ENCODE measurements at places on chromosomes 1 and 21. TPM values are rescaled to one million over a fixed set of nuclear protein-coding genes. Genes with fewer than 3 reads are reported as not detected.

RAB13 gene
- total RNA-seq: 90.9 TPM

OLFML2B gene
- 5.8 TPM for total RNA-seq

CHI3L2 gene
- not detected for total RNA-seq

GLMN gene
- total RNA-seq: 24.8 TPM

TMEM82 gene
- not detected for total RNA-seq

TMEM50A gene
- total RNA-seq: 69.2 TPM

IL23R gene
- total RNA-seq: not detected

DPM3 gene
- 80.0 TPM for total RNA-seq

- no peaks in the 10 kb centered on the region for H3K36me3 ChIP-seq
- no peak overlapping the region for H3K4me3 ChIP-seq
- no peak overlapping the region for H3K27ac ChIP-seq
- DNase-seq: no peak
Measured at GRCh38 chr1:70675737-70676156, 264.7 kb downstream of the CTH start.

GRCh38 chr1:193927550-193927949 is 741.1 kb upstream of the B3GALT2 start:
- H3K4me3 ChIP-seq: no peak overlapping the region
- H3K27me3 ChIP-seq: no peaks in the 10 kb centered on the region

DNA sequence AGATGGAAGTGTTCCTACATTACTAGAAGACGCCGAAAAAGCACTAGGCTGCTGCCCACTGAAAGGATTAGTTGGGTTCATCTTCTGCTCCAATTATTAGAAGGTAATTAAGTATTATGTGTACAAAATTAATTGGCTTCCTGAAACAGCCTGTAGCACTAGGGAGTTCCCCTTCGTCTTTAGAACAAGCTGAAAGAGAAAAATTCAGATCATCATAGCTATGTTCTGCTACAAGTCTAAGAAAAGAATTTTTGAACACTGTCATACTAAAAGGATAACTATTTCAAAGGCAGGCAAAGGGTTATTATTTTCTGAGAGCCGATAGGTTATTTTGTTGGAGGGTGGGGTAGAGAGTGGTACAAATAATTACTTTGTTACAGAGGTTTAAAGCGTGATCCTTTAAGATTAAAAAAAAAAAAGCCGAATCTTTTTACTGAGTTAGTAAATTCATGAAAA is at the start of gene MCM3AP:
Gene MCM3AP (minus strand): TSS at position 406 of the 456 bp plus-strand sequence. CDS start 325 bp downstream, at position 81.
- peak within 1 kb of the TSS; percentile 92 for H3K4me3 ChIP-seq
- no peaks in the 10 kb centered on the region for H3K27me3 ChIP-seq
- H3K27ac ChIP-seq: peak within 1 kb of the TSS; percentile 89
- peaks cover 18% of the 10 kb centered on the region for H3K36me3 ChIP-seq

DNA sequence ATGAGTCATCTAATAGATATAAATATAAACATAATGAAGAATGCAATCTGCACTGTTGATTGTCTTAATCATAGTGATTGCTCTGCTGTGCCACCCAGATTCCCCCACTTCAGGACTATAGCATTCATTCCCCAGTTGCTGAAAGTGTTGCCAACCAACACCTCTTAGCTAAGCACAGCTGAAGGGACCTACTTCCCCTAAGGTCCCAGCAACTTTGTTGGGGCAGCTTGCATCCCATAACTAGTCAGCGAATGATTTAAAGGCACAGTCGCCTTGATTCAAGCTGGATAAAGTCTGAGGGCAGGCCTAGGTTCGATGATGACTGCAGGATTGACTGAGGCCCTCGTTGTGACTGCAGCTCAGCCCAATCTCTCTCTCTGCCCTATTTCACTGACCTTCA is 14.3 kb upstream of the RGS1 start:
- H3K27ac ChIP-seq: no peak overlapping the region
- no peaks in the 10 kb centered on the region for H3K36me3 ChIP-seq
- peaks cover 9% of the 10 kb centered on the region for H3K4me1 ChIP-seq
- H3K4me3 ChIP-seq: no peak overlapping the region
- no peaks in the 10 kb centered on the region for H3K27me3 ChIP-seq

GRCh38 chr1:60969971-60970509 is 112.3 kb upstream of the NFIA start:
- peaks cover 22% of the 10 kb centered on the region for H3K27me3 ChIP-seq
- peak overlapping the region; percentile 86 for H3K27ac ChIP-seq
- no peak for DNase-seq
- peaks cover 41% of the 10 kb centered on the region for H3K4me1 ChIP-seq
- H3K4me3 ChIP-seq: peak overlapping the region; percentile 60

- H3K27me3 ChIP-seq: no peaks in the 10 kb centered on the region
- H3K27ac ChIP-seq: no peak overlapping the region
- H3K4me3 ChIP-seq: no peak overlapping the region
- peaks cover 8% of the 10 kb centered on the region for H3K4me1 ChIP-seq
Measured at GRCh38 chr1:174964261-174964971, 35.3 kb upstream of the CACYBP start.

DNA sequence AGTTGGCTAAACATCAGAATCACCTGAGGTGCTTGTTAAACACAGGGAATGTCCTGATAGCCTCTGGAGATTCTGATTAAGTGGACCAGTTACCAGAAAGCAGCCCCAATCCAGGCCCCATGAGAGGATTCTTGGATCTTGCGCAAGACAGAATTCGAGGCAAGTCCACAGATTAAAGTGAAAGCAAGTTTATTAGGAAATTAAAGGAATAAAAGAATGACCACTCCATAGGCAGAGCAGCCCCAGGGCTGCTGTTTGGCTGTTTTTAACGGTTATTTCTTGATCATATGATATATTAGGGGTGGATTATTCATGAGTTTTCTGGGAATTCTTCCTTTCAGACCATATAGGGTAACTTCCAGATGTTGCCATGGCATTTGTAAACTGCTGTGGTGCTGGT is 176.2 kb downstream of the ROR1 start:
- no peaks in the 10 kb centered on the region for H3K27me3 ChIP-seq
- no peak overlapping the region for H3K27ac ChIP-seq
- no peak overlapping the region for H3K4me3 ChIP-seq
- peaks cover 8% of the 10 kb centered on the region for H3K36me3 ChIP-seq
- peaks cover 6% of the 10 kb centered on the region for H3K4me1 ChIP-seq

GRCh38 chr1:226033582-226033981 is 28.9 kb upstream of the H3-3A start:
- no peak overlapping the region for H3K4me3 ChIP-seq
- no peaks in the 10 kb centered on the region for H3K27me3 ChIP-seq
- no peak for DNase-seq
- no peaks in the 10 kb centered on the region for H3K4me1 ChIP-seq
- H3K36me3 ChIP-seq: no peaks in the 10 kb centered on the region

GRCh38 chr1:3482378-3482849 is 27.9 kb downstream of the ARHGEF16 start:
- H3K4me1 ChIP-seq: no peaks in the 10 kb centered on the region
- H3K36me3 ChIP-seq: no peaks in the 10 kb centered on the region
- DNase-seq: no peak
- peaks cover 2% of the 10 kb centered on the region for H3K27me3 ChIP-seq
- H3K4me3 ChIP-seq: no peak overlapping the region

DNA sequence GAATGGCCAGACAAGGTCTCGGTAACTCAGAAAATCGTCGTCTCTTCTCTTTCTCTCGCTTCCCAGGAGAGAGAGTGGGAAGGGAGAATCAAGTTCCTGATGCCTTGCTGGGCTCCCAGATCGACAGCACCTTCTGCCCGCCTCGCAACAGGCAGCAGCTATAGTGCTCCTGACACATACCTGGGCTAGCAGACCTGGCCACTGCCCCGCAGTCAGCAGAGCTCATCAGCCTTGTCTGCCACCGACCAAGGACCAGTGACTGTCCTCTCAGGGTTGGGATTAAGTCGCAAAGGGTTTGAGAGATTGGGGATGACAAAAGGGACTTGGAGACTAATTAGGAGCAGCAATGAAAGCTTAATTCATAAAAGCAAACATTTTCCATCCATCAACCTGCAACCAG is 4.1 kb downstream of the RUNX3 start:
- H3K4me1 ChIP-seq: peaks cover 4% of the 10 kb centered on the region
- H3K36me3 ChIP-seq: no peaks in the 10 kb centered on the region
- no peak for DNase-seq
- peaks cover 74% of the 10 kb centered on the region for H3K27me3 ChIP-seq

- H3K4me3 ChIP-seq: no peak overlapping the region
- H3K36me3 ChIP-seq: no peaks in the 10 kb centered on the region
- no peaks in the 10 kb centered on the region for H3K4me1 ChIP-seq
- H3K27me3 ChIP-seq: peaks cover 4% of the 10 kb centered on the region
- no peak overlapping the region for H3K27ac ChIP-seq
Measured at GRCh38 chr21:34726627-34727337, 58.0 kb downstream of the CLIC6 start.

DNA sequence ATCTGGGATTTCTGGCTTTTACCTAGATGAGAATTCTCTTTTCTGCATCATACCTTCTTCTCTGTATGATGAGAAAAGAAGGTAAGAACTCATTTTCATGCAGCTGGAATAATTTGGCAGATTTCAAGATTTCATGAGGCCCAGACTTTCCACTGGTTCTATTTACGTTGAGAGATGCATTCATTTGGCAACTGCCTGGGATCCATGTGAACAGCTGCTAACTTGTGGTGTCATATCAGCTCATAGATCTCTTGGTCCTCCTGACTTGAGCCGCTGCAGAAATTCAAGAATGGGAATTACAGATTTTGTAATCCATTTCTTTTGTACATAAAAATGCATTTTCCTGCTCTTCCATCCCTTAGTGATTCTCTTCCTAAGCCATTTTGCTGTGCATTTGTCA is 17.1 kb upstream of the C1orf87 start:
- H3K27ac ChIP-seq: no peak overlapping the region
- H3K36me3 ChIP-seq: no peaks in the 10 kb centered on the region
- no peak overlapping the region for H3K4me3 ChIP-seq
- no peaks in the 10 kb centered on the region for H3K27me3 ChIP-seq

GRCh38 chr1:5576011-5576672 is 416.1 kb downstream of the NPHP4 start:
- peaks cover 20% of the 10 kb centered on the region for H3K27me3 ChIP-seq
- H3K4me1 ChIP-seq: no peaks in the 10 kb centered on the region
- no peak overlapping the region for H3K4me3 ChIP-seq
- no peaks in the 10 kb centered on the region for H3K36me3 ChIP-seq
- no peak for DNase-seq

GRCh38 chr1:157496121-157496526 is 56.2 kb downstream of the FCRL5 start:
- H3K27ac ChIP-seq: no peak overlapping the region
- no peaks in the 10 kb centered on the region for H3K36me3 ChIP-seq
- peaks cover 3% of the 10 kb centered on the region for H3K4me1 ChIP-seq
- DNase-seq: peak; percentile 65

GRCh38 chr1:5887971-5888361 is 104.3 kb downstream of the NPHP4 start:
- H3K4me3 ChIP-seq: no peak overlapping the region
- DNase-seq: no peak
- H3K27ac ChIP-seq: peak overlapping the region; percentile 59
- H3K36me3 ChIP-seq: peaks cover 14% of the 10 kb centered on the region
- H3K27me3 ChIP-seq: no peaks in the 10 kb centered on the region

GRCh38 chr1:164576291-164577271 is 17.6 kb downstream of the PBX1 start:
- peak; percentile 11 for DNase-seq
- H3K4me1 ChIP-seq: peaks cover 55% of the 10 kb centered on the region
- peaks cover 3% of the 10 kb centered on the region for H3K27me3 ChIP-seq
- peaks cover 5% of the 10 kb centered on the region for H3K36me3 ChIP-seq
- peak overlapping the region; percentile 76 for H3K4me3 ChIP-seq
- no peak overlapping the region for H3K27ac ChIP-seq

GRCh38 chr1:215551806-215552205 is 15.3 kb upstream of the KCTD3 start:
- H3K4me3 ChIP-seq: no peak overlapping the region
- H3K27me3 ChIP-seq: no peaks in the 10 kb centered on the region
- DNase-seq: no peak
- no peaks in the 10 kb centered on the region for H3K4me1 ChIP-seq
- peaks cover 2% of the 10 kb centered on the region for H3K36me3 ChIP-seq
- no peak overlapping the region for H3K27ac ChIP-seq

DNA sequence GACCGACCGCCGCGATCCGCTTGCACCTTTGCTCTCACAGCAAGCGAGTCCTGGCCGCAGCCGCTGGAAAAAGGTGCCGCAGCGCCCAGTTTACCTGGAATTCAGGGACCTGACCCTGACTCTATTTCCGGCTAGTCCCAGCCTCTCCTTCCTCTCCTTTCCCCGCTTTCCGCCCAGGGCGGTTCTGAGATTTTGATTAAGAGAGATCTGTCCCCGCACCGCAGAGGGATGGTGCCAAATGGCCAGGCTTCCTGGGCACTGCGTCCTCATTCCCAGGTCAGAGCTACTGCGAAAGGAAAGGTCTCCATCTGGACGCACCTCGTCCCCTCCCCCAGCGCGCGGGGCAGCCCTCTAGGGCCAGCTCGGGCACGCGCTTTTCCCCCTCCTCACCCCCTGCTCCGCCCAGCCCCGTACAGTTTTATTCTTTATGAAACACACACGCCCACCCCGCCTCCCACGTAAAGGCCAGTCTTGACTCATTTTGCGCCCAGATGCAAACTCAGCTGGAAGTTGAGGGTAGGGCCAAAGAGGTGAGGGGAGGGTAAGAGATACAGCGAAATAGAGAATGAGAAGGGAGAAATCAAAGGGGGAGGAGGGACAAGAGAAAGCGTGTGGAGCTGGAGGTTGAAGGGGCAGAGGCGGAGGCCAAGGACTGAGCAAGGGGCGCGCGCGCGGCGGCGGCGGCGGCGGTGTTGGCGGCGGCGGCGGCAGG is 411.8 kb upstream of the ESRRG start:
- DNase-seq: peak; percentile 2
- peaks cover 49% of the 10 kb centered on the region for H3K4me1 ChIP-seq
- no peaks in the 10 kb centered on the region for H3K36me3 ChIP-seq

- no peaks in the 10 kb centered on the region for H3K27me3 ChIP-seq
- peaks cover 13% of the 10 kb centered on the region for H3K4me1 ChIP-seq
- H3K27ac ChIP-seq: no peak overlapping the region
Measured at GRCh38 chr1:61160526-61160925, 78.2 kb downstream of the NFIA start.

- no peak overlapping the region for H3K4me3 ChIP-seq
- no peaks in the 10 kb centered on the region for H3K4me1 ChIP-seq
- no peak overlapping the region for H3K27ac ChIP-seq
- H3K36me3 ChIP-seq: no peaks in the 10 kb centered on the region
- no peaks in the 10 kb centered on the region for H3K27me3 ChIP-seq
- no peak for DNase-seq
Measured at GRCh38 chr21:26939601-26940111, 27.2 kb downstream of the ADAMTS5 start.

Measured in neural crest cell (in vitro differentiated cells).